ENCODE measurements at places on chromosomes 5 and 9. TPM values are rescaled to one million over a fixed set of nuclear protein-coding genes. Genes with fewer than 3 reads are reported as not detected.

The RASGRF2 gene
- 1.5 TPM for total RNA-seq

The COL5A1 gene
- 7.5 TPM for total RNA-seq

The ARL14EPL gene
- total RNA-seq = not detected

The NR6A1 gene
- 7.4 TPM for total RNA-seq

The NMUR2 gene
- total RNA-seq = 0.15 TPM

DNA sequence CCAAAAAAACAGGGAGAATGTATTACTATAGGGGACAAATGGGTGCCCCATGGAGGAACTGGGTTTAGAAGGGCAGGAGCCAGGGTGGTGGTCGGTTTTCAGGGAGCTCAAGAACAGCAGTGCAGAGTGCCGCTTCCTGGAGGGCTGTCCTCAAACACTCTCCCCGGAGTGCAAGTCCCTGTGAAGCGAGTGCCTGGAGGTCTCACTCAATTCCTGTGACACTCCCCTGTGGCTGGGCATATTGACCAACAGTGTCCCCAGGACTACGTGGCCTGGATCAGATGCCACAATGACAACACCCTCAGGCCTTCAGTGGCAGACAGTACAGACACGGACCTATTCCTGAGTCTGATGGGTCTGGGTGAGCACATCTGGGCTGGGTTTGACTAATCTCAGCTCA is 412.1 kb upstream of the IRX2 start:
- no peak overlapping the region for H3K4me3 ChIP-seq
- no peaks in the 10 kb centered on the region for H3K36me3 ChIP-seq
- DNase-seq = no peak
- no peaks in the 10 kb centered on the region for H3K27me3 ChIP-seq
- H3K4me1 ChIP-seq = no peaks in the 10 kb centered on the region

- DNase-seq = no peak
- H3K27ac ChIP-seq = no peak overlapping the region
- no peak overlapping the region for H3K4me3 ChIP-seq
- no peaks in the 10 kb centered on the region for H3K27me3 ChIP-seq
- no peaks in the 10 kb centered on the region for H3K4me1 ChIP-seq
Observed at GRCh38 chr5:92956886-92957285, 624.1 kb downstream of the NR2F1-AS1 start.

DNA sequence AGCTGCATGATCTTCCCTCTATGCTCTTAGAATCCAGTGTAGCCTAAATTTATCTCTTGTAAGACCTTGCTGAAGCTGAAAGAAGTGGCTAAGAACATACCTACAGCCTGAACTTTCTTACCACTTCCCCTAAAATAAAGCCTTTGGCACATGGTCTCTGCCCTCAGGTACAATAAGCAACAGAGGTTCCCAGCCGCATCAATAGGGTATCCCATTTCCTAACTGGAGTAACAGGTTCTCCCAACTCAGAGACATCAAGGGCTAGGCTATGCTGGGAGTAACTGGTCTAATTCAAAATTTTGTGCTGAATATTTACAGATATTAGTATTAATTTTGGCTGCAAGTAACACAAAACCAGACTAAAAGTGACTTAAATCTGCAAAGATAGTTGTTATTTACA is 335.8 kb upstream of the TRPC7 start:
- H3K4me3 ChIP-seq = no peak overlapping the region
- DNase-seq = no peak
- no peaks in the 10 kb centered on the region for H3K4me1 ChIP-seq
- H3K27ac ChIP-seq = no peak overlapping the region

- no peak overlapping the region for H3K4me3 ChIP-seq
- no peak for DNase-seq
- peaks cover 26% of the 10 kb centered on the region for H3K4me1 ChIP-seq
- no peak overlapping the region for H3K27ac ChIP-seq
- H3K27me3 ChIP-seq = no peaks in the 10 kb centered on the region
- no peaks in the 10 kb centered on the region for H3K36me3 ChIP-seq
Observed at GRCh38 chr9:33867747-33868439, 50.9 kb downstream of the UBE2R2 start.

GRCh38 chr9:125749287-125749935 is 2.2 kb downstream of the PBX3 start:
- H3K36me3 ChIP-seq = no peaks in the 10 kb centered on the region
- H3K27me3 ChIP-seq = no peaks in the 10 kb centered on the region
- no peak for DNase-seq
- H3K4me1 ChIP-seq = peaks cover 21% of the 10 kb centered on the region
- H3K27ac ChIP-seq = no peak overlapping the region
- H3K4me3 ChIP-seq = peak overlapping the region; percentile 88

DNA sequence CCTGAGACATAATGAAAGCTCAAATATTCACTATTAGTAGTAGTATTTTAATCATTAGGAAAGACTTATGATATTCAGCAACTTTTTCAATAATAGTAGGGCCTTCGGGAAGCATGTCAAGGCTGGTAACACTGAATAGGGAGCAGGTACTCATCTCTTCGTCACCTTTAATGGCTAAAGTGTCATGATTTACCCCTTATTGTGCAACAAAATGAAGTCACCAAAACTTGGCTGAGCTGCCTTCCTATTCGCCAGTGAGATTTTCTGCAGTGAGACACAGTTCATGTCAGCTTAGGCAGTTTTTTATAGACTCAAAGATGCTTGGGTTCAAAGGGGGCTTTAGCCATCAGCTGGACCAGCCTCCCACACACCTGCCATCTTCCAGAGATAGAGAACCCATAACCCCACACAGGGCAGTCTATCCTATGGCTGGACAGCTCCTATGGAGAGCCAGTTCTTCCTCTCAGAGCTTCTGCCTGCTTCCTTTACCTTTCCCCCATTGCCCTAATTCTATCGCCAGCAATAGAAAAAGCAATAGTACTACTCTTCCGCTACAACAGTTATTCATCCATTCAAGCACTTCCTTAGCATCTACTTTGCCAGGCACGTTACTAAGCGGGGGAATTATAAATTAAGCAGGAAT is 2.3 kb upstream of the CPLX2 start:
- H3K36me3 ChIP-seq = no peaks in the 10 kb centered on the region
- H3K27ac ChIP-seq = no peak overlapping the region
- H3K27me3 ChIP-seq = peaks cover 11% of the 10 kb centered on the region

DNA sequence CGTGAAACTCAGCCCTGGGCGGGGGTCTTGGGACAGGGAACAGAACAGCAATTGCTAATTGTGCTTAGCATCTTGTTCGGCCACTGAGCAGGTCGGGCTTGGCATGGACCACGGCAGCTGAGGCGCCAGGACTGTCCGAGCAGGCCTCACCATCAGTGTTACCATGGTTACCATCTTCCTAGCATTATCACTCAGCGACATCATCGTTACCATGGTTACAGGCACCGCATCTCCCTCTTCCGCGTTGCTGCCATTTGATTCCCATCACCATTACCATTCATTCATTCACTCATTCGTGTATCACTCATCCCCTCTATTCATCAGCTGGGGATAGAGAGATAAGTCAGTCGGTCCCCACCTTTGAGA is 81.0 kb upstream of the ZBTB43 start:
- peaks cover 9% of the 10 kb centered on the region for H3K27me3 ChIP-seq
- H3K4me3 ChIP-seq = no peak overlapping the region
- DNase-seq = no peak
- peaks cover 29% of the 10 kb centered on the region for H3K4me1 ChIP-seq
- H3K36me3 ChIP-seq = no peaks in the 10 kb centered on the region

DNA sequence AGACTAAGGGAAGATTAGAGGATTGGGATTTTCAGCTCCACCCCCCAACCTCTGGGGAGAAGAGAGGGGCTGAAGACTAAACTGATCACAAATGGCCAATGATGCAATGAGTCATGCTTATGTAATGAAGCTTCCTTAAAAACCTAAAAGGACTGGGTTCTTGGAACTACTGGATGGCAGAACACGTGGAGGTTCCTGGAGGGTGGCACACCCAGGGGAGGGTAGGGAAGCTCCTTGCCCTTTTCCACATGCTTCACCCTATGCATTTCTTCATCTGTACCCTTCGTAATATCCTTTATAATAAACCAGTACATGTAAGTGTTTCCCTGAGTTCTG is 48.6 kb downstream of the ARHGEF28 start:
- no peak overlapping the region for H3K4me3 ChIP-seq
- DNase-seq = no peak
- H3K27me3 ChIP-seq = no peaks in the 10 kb centered on the region
- H3K4me1 ChIP-seq = peaks cover 6% of the 10 kb centered on the region
- H3K27ac ChIP-seq = no peak overlapping the region
- no peaks in the 10 kb centered on the region for H3K36me3 ChIP-seq

GRCh38 chr5:2140501-2141175 is 257.9 kb upstream of the IRX4 start:
- no peaks in the 10 kb centered on the region for H3K36me3 ChIP-seq
- H3K4me1 ChIP-seq = no peaks in the 10 kb centered on the region
- no peak for DNase-seq
- H3K4me3 ChIP-seq = no peak overlapping the region

DNA sequence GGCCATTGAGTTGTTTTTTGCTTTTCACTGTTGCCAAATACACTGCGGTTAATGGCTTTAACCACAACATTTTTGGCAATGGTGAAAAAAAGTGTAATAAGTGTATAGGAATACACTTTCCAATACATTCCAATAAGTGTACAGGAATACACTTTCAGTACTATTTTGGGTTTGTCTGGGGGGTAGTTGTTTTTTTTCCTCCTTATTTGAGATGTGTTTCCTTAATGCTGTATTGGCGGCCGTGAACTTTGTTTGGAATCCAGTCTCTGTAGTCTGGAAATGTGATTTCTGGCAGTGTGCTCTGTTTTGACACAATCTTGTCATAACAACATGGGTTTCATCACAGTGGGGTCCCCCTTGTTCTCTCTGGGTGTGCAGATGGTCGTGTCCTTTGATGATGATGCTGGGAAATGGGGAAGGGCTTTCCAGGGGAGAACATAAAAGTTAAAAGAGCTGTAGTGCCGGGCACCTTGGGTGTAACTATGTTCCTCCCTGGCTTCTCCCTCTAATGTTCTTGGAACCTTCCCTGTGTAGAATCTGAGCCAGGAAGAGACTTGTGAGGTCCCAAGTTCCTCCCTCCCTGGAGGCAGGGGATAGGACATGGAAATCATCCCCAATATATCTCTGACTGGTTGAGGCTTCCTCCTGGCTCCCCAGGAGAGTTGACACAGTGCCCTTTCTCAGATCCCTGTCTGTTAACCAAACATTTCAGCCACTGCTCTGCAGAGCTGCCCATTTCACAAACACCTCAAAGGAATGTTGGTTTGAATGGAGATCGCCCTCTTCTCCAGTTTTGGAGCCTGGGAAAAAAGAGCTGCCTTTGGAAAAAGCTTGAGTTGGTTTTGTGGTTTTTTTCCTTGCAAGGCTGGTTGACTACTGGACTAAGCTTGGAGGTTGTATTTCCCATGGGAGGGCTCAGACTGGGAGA is 44.8 kb downstream of the RCL1 start:
- H3K4me3 ChIP-seq = no peak overlapping the region
- H3K27me3 ChIP-seq = no peaks in the 10 kb centered on the region
- peaks cover 7% of the 10 kb centered on the region for H3K36me3 ChIP-seq
- peaks cover 42% of the 10 kb centered on the region for H3K4me1 ChIP-seq

DNA sequence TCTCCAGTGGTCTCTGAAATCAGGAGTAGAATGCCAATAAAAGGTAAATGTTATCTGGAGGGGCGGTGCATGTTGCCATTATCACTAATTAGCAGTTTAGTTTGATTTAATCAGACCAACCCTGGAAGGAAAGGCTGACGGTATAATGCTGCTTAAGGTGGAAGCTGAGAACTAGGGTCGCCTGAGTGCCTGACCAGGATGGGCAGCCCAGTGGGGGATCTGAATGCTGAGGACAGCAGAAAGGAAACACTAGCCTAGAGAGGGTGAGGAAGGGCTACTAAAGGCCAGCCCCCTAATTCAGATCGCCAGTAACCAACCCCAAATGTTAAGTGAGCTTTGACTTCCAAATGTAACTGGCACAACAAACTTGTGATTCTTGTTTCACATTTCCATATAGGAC is 172.2 kb downstream of the APBA1 start:
- H3K4me1 ChIP-seq = no peaks in the 10 kb centered on the region
- H3K27ac ChIP-seq = no peak overlapping the region
- H3K27me3 ChIP-seq = no peaks in the 10 kb centered on the region
- no peak overlapping the region for H3K4me3 ChIP-seq
- no peak for DNase-seq
- H3K36me3 ChIP-seq = no peaks in the 10 kb centered on the region

GRCh38 chr5:1390861-1391600 is 46.1 kb upstream of the CLPTM1L start:
- H3K36me3 ChIP-seq = no peaks in the 10 kb centered on the region
- peaks cover 7% of the 10 kb centered on the region for H3K4me1 ChIP-seq
- no peaks in the 10 kb centered on the region for H3K27me3 ChIP-seq
- no peak for DNase-seq

GRCh38 chr5:180806351-180807011 is 3.9 kb upstream of the MGAT1 start:
- peaks cover 74% of the 10 kb centered on the region for H3K4me1 ChIP-seq
- peak; percentile 49 for DNase-seq
- H3K36me3 ChIP-seq = no peaks in the 10 kb centered on the region
- H3K27ac ChIP-seq = peak overlapping the region; percentile 99
- H3K27me3 ChIP-seq = no peaks in the 10 kb centered on the region

- no peaks in the 10 kb centered on the region for H3K4me1 ChIP-seq
- no peak overlapping the region for H3K27ac ChIP-seq
- DNase-seq = no peak
Observed at GRCh38 chr9:78397454-78397853, 100.5 kb downstream of the PSAT1 start.

DNA sequence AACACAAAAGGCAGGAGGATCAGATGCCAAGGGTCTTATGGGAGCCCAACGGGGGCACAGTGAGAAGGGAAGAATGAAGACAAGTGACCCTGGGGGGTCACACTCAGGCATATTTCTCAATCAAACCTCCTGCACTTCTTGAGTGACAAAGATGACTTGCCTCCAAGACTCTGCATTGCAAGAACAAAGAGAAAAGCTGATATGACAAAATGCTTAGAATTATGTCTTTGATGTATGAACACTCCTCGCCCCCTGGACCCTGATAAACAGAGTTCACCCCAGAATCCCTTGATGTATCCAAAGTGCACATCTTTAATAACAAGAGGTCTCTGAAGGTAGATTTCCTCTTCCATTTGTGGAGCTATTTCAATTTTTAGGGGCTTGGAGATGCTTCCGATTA is 146.5 kb downstream of the C5orf15 start:
- H3K27ac ChIP-seq = peak overlapping the region; percentile 62
- H3K4me1 ChIP-seq = peaks cover 20% of the 10 kb centered on the region
- no peak overlapping the region for H3K4me3 ChIP-seq
- DNase-seq = no peak

DNA sequence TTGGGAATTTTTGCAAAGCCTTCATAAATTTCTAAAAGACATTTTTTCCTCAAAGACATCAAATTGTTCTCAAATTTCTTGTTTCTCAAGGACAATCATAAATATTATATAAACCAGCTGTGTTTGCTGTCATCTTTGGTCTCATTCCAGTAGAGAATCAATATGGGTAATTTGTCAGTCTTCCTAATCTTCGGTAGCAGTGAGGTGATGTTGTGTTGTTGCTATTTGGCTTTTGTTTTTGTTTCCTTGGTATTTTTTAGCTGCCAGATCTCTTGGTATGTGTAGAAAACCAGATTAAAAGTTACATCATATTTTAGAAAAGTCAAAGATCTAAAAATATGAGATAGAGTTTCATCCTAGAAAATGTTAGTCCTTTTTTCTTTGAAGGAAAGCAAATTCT is 87.5 kb downstream of the CAMK4 start:
- no peaks in the 10 kb centered on the region for H3K27me3 ChIP-seq
- no peak for DNase-seq
- H3K36me3 ChIP-seq = no peaks in the 10 kb centered on the region
- H3K4me1 ChIP-seq = no peaks in the 10 kb centered on the region

All from upper lobe of left lung (tissue), 6 donors.